T47D (cell line): ENCODE measurements at places on chromosomes 5 and 9.

DNA sequence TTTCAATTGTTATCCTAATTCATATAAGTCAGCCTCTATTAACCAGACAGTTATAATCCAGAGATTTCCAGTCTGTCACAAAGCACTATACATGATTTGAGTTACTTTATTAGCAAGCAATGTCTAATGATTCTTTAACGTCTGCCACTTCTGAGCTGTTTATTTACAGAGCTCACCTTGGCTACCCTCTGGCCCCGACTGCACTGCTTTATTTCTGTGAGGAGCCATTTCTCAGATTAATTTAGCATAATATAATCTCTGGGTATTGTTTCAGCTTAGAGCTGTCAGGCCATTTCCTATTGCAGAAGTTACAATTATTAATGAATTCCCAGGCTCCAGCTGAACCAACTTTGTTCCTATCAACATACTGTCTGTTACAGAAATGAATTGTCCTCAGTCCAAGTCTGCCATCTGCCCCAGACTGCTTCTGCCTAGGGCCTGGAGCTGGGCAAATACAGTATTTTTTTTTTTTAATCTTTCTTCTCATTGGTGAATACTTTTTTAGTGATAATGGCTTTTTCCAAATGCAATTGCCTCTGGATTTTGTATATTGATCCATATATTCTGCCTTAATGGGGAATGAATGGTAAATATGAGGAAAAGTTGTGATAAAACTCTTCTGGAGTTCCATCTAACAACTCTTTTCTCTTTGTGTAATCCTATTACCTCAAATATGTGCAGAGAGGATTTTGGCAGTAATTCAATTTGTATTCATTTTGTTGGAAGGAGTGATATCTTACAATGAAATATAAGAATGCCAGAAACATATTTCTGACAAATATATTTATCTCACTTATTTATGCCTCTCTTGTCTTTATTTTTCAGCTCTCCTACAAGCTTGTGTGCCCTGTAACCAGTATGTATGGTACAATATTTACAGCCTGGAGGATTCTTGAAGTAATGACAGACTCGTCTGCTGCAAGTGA, 104.7 kb downstream of the FOCAD start:
- no peak for DNase-seq

- DNase-seq: no peak
These were observed 753.3 kb upstream of the ZNF608 start for GRCh38 chr5:125499636-125500332.

GRCh38 chr5:125367702-125368101, 621.3 kb upstream of the ZNF608 start:
- DNase-seq: no peak

GRCh38 chr9:125594223-125594610, 112.8 kb downstream of the MAPKAP1 start:
- DNase-seq: peak; percentile 75

GRCh38 chr5:58246461-58246944, 213.4 kb downstream of the PLK2 start:
- no peak for DNase-seq

DNA sequence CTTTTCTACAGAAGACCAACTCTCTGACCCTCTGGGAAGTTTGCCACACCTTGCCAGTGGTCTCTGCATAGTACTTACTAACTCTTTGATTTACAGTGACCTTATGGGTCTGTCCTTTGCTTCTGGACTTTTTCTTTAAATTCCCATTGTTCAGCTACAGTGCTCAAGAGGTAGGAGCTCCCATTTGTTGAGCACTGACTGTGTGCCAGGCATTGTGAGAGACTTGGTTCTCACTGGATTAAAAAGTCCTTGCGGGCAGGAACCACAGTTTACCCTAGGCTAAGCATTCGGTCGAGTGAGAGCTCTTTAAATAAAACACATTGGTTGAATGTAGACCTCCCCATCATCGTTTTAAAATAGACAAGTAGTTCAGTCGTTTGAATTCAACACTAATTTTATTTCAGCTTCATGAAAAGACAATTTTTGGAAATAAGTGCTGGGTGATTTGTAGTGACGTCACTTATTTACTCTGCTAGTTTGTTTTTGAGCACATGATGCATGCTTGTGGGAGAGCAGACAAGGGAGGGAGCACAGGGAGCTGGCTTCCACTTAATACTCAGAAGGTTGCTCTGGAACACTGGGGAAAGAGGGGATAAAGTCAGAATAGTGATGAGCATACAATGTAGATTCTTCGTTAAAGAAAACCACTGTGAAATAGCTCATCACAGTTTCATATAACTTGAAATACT, 27.1 kb downstream of the RASGRF2 start:
- peak; percentile 57 for DNase-seq

DNA sequence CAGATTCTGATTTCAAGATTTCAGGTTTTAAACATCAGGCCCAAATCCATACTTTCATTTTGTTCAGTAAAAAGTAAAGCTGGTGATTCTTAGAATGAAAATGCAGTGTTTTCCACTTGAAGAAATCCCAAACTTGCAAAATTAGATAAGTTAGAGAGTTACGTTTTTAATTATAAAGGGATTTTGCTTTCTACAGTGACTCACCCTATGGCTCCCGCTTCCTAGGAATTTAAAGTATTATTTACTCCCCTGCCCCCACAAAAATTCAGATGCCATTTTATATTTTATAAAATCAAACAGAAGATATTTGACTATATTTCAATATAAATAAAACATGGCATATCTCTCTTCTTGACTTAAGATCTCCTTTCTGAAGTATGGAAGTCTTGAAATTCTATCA, 402.9 kb downstream of the ZSWIM6 start:
- DNase-seq: no peak

DNA sequence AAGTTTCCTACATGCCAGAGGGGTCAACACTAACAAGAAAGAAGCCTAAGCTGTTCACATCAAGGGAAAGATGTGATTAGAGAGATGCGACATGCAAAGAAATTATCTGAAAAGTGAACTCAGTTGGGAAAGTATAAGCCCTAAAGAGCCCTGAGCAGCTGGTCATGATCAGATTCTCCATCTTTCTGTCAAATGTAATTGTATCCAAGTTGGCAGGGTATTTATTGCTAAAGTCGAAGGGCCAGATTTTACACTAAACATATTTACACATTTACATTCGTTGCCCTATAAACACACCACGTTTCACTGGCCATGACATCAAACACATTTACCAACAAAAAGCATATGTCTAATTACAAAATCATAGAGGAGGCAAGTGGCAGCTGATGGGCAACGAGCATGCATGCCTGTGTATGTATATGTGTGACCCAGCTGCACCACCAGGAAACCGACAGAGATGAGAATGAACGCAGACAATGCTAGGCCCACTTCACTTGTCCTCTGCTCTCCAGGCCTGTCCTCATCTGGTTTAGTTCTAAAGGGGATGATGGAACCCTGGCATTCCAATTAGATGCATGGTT, 6.3 kb downstream of the FOXD1 start:
- DNase-seq: no peak

- DNase-seq: no peak
These were observed 4.6 kb downstream of the ZNF367 start for GRCh38 chr9:96413302-96414221.

DNA sequence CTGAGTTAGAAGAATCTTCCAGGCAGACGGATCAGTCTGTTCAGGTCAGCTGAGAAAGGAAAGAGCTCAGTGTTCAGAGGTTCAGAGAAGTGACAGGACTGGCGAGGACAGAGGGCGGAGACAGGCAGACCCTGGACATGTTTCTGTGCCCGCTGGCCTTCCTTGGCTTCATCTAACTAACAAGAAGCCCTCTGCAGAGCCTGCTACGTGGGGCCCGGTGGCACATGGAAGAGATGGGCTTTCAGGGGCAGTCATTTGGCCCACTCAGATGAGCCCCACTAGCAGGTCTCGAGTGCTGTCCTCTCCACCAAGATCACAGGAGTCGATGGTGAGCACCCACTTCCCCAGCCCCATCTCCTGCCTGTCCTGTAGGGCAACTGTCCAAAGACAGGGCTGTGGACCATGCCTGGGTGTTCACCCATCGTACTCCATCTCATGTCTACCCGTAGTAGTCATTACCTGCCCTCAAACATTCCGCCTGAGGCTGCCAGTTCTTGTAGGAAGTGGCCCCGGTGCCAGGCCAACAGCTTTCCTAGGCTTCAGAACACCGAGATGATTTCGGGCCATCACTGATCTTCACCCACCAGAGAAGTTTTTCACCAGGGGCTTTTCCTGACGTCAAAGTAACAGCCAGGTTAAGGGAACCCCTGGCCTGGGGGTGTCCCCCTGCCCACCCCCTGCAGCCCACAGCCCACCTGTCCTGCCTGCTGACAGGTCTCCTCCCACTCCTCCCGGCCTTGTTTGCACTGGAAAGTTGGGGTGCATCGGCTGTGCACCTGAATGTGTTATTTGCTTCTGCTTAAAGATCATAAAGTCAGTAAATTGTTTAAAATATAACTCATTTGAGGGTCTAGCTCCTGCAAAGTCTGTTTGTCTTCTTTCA, 14.0 kb downstream of the IRX2 start:
- no peak for DNase-seq

DNA sequence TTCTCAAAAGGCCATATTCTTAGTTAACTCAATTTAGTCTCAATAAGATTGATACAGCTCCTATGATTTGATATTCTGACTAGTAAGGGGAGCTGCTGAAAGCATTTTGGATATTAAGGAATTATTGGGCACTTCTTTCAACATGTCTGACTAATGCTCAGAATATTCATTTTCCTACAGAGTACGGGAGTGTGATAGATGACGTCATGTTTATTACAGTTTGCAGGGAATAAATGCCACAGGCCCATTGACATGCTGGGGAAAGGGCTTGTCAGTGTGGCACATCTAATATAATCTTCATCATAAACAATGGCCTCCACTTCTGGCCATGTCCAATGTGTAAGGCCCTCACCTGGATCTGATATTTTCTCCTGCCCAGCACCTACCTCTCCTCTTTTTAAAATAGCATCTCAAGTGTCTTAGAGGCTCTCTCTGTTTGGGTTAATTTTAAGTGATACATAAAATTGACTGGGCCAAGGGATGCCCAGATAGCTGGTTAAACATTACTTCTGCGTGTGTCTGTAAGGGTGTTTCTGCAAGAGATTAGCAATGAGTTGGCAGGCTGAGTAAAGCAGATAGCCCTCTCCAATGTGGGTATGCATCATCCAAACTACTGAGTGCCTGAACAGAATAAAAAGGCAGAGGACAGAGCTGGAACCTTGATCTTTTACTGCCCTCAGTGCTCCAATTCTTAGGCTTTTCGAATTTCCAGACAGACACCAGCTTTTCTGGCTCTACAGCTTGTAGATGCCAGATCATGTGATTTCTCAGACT, 99.3 kb downstream of the SLC24A2 start:
- DNase-seq: no peak

- DNase-seq: no peak
These were observed 88.5 kb downstream of the SUSD1 start for GRCh38 chr9:112086627-112087026.

DNA sequence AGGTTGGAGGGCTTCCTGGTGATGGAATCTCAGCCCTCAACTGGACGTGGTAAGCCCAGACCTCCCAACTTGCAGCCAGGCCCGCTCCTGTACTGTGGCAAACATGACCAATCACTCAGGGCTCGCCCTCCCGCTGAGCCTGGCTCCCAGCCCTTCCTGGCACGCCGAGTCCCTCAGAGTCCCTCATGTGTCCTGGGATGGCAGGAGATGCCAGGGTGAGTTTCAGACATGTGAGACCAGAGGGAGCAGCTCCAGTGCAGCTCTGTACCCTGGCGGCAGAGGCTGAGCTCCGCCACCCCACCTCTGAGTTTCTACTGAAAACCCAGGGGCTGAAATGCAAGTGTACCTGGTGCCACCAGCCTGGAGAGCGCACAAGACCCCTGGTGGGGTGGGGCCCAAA, 42.0 kb upstream of the RXRA start:
- no peak for DNase-seq

DNA sequence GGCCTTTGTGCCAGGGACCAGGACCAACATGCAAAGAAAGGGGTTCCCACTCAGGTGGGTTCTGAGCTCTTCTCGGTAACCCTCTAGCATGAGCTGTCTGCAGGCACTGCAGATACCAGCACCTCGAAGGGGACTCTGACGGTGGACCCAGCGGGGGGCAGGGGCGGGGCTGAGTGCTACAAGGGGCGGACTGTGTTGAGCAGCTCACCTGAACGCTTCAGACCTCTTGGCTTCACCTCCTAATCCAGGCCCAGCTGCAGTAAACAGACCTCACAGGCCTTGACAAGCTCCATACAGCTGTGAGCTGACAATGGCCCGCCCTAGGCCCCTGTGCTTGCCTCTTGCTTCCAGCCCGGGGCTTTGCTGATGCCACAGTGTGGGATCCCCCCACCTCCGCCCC, 48.4 kb downstream of the C9orf50 start:
- DNase-seq: no peak

GRCh38 chr5:9876451-9876850, 246.3 kb upstream of the TAS2R1 start:
- no peak for DNase-seq

DNA sequence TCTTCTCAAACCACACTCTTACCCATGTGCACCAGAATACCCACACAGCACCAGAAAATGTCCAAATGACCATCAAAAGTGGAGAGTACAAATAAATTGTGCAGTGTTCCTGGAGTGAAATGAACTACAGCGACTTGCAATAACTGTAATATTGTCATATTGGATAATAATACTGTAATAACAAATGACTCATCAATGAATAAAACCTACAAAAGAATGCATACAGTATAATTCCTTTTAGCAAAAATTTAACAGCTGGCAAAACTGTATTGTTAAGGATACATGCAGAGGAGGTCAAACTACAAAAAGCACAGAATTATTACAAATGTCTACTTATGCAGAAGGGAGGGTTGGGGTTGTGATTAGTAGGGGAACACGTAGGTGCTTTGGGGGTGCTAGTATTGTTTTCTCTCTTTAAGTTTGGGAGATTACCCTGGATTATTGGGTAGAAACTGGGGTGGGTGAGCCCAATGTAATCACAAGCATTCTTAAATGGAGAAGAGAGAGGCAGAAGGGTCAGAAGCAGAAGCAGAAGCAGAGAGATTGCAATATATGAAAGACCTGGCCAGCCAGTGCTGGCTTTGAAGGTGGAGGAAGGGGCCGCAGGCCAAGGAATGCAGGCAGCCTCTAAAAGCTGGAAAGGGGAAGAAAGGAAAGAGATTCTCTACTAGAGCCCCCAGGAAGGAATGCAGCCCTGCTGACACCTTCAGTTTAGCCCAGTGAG, 21.8 kb downstream of the IRF1 start:
- no peak for DNase-seq

GRCh38 chr9:17130291-17130690, 4.5 kb upstream of the CNTLN start:
- DNase-seq: no peak

- no peak for DNase-seq
These were observed 15.9 kb downstream of the STOM start for GRCh38 chr9:121354141-121354540.

- no peak for DNase-seq
These were observed 459.5 kb upstream of the PTGER4 start for GRCh38 chr5:40220260-40220659.
